ENCODE measurements at places on chromosomes 3 and 15. TPM values are rescaled to one million over a fixed set of nuclear protein-coding genes. Genes with fewer than 3 reads are reported as not detected.

The TRPM1 gene
- not detected for total RNA-seq

The ZNF660 gene
- total RNA-seq = 11.3 TPM

The ROBO1 gene
- 278 TPM for total RNA-seq

The RLBP1 gene
- 0.98 TPM for total RNA-seq

The ALDH1L1 gene
- total RNA-seq = 3.4 TPM

The TGM5 gene
- not detected for total RNA-seq

The ABI3BP gene
- total RNA-seq = 3.0 TPM

The ZNF35 gene
- total RNA-seq = 17.7 TPM

The MAGEF1 gene
- 32.0 TPM for total RNA-seq

The ASTE1 gene
- total RNA-seq = 7.4 TPM

Measured in temporal lobe (tissue), 4 donors.